ENCODE measurements at places on chromosomes 6 and 20.

GRCh38 chr6:55886185-55886836 lies 10.9 kb upstream of the BMP5 start:
- peak; percentile 52 for DNase-seq

- DNase-seq: no peak
Observed at GRCh38 chr6:6940031-6941025, 167.4 kb upstream of the RREB1 start.

GRCh38 chr6:7035837-7036249 lies 71.9 kb upstream of the RREB1 start:
- DNase-seq: peak; percentile 28

DNA sequence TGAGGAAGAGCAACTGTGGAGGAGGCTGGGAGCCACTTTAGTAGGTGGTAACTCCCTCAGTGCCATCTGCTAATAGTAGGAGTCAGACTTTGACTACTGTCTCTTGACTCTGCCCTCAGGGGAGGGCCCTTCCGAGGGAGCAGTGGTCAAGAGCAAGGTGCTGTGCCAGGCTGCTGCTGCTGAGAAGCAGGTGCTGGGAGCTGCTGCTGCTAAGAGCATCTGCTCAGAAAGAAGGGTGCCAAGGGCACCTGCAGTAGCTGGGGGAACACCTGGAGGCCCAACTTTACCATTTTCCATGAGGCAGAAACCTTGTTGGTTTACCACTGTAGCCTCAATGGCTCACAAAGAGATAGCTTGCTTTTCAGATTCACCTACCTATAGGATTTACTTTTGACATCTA lies 18.5 kb downstream of the GGTLC1 start:
- no peak for DNase-seq

GRCh38 chr6:1143655-1144054 lies 168.2 kb upstream of the FOXQ1 start:
- no peak for DNase-seq

- DNase-seq: no peak
Observed at GRCh38 chr20:9480066-9480465, 34.3 kb upstream of the LAMP5 start.

- DNase-seq: peak; percentile 85
Observed at GRCh38 chr6:119350952-119351372, 1.4 kb upstream of the MAN1A1 start.

DNA sequence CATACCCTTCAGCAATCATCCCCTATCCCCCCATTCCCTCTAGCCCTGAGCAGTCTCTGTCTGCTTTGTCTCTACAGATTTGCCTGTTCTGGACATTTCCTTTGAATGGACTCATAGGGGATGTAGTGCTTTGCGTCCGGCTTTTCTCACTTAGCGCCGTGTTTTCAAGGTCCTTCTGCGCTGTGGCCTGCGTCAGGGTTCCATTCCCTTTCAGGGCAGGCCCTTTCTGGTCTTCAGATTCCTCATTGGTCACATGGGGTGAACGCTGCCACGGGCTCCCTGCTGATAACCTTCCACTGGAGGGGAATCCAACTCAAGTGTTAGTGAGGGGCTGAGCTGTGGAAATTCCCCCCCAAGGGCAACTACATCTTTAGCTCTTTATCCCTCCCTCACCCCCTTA lies 36.4 kb upstream of the APCDD1L start:
- DNase-seq: no peak

- no peak for DNase-seq
Observed at GRCh38 chr6:46949632-46950280, 28.0 kb upstream of the ADGRF5 start.
